ENCODE measurements at places on chromosomes 7 and 10.

- no peak for DNase-seq
Measured at GRCh38 chr7:30863706-30864035, 48.0 kb upstream of the AQP1 start.

DNA sequence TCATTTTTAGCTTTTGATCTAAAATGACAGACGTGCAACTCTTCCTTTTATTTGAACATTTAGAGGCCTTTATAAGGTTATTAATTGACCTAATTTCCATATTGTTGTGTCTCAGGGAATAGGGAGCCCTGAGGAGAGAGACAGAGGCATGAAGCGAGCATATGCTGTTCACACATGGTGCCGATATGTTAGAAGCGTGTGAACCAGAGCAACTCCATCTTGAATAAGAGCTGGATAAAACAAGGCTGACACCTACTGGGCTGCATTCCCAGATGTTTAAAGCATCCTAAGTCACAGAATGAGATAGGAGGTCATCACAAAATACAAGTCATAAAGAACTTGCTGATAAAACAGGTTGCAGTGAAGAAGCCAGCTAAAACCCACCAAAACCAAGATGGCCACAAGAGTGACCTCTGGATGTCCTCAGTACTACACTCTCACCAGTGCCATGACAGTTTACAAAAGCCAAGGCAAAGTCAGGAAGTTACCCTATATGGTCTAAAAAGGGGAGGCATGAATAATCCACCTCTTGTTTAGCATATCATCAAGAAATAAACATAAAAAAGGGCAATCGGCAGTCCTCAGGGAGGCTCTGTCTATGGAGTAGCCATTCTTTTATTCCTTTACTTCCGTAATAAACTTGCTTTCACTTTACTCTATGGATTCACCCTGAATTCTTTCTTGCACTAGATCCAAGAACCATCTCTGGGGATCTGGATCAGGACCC lies 80.1 kb downstream of the SEC61G start:
- DNase-seq: no peak

DNA sequence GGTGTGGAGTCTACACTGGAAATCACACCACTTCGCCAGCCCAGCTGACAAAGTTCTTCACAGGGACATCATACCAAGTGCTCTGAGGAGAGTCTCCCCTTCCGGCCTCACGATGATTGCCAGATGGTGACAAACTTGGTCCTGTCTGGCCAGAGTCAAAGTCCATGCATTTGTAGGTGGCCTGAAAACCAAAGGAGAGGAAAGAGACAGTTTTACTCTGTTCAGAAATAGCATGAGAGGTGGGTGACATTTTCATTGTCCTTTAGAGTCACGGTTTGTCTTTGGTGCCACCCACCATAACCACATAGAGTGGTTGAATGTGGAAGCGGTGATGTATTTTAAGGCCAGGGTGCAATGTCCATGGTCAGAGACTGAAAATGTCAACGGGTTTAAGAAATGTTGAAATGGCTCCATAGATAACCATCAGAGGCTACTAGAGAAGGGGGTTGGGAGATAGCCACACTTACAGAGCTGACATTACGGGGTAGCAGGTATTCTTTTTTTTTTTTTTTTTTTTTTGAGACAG lies 33.0 kb downstream of the BTBD16 start:
- DNase-seq: no peak

DNA sequence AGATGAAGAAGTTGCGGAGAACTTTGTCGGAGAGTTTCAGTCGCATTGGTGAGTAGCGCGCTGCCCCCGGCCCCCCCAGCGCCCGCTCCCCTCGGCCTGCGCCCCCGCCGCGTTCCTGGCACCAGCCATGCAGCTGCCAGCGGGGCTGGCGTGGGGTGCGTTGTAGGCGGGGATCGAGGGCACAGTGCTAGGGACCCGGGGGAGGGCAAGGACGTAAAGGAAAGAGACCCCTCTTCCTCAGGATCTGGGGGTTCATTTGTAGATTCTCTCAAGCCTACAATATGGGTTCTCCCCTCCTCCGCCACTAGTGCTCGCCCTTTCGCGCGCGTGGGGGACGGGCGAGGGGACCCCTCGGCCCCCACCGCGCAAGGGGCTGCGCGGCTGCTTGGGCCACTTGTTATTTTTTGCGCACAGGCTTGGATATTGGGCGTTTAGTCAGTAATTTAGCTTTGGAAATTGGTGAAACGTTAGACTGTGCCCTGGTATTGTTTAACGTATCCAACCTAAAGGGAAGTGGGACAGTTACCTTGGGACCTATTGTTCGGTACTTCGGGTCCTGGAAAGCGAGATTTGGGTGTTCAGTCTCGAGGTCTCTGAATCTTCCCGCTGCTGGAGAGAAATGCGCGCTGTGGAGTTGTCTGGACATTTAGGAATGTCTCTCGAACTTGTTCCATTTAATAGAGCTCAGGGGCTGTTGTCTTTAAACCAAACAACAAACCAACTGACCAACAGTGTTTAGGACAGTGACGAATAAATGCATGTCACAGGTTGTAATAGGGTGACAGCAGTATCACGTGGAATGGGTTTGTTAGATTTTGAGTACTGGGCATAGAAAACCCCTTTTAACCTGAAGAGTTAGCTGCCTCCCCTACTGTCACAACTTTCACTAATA lies 796 bp downstream of the CDK14 start:
- DNase-seq: no peak

- no peak for DNase-seq
Measured at GRCh38 chr10:96988426-96988825, 156.3 kb downstream of the LCOR start.

DNA sequence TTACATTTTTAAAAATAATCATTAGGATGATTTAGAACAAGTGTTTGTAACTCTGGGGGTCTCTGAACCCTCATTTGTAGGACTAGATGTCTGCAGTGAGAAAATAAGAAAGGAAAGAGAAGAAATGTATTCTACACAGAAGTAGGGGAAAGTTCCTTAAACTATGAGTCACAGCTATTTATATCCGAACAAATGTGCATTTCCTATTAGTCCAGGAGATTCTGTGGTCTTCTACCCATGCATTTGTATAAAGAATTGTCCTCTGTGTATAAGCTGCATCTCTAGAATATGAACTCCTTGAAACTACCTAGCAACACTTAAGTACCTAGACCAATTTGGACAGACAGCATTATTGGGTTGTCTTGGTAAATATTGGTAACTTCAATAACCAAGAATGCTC lies 15.9 kb upstream of the CD36 start:
- DNase-seq: no peak
